ENCODE measurements at places on chromosomes 11 and 22.

DNA sequence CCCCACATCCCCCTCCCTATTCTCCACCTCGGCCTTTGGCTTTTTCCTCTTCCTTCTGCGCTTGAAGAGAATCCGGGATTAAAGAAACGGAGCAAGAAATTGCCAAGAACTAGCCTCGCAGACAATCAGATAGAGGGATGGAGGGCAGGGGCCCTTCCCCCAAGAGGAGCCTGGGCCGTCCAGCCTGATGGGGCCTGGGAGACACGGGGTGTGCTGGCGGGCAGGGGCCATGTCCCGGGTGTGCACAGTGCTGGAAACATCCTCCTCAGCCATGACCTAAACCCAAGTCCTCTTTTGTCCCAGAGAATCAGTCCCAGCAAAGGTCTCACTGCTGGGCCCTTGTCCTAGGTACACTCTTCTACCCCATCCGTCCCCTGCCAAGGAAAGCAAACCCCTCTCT is 47.7 kb upstream of the LMO1 start:
- DNase-seq = no peak

GRCh38 chr11:134517115-134517514 is 105.1 kb upstream of the B3GAT1 start:
- no peak for DNase-seq

GRCh38 chr11:67429722-67430121 is 1.4 kb downstream of the RPS6KB2 start:
- DNase-seq = no peak

GRCh38 chr11:40328890-40329614 is 1130.4 kb downstream of the LRRC4C start:
- no peak for DNase-seq

DNA sequence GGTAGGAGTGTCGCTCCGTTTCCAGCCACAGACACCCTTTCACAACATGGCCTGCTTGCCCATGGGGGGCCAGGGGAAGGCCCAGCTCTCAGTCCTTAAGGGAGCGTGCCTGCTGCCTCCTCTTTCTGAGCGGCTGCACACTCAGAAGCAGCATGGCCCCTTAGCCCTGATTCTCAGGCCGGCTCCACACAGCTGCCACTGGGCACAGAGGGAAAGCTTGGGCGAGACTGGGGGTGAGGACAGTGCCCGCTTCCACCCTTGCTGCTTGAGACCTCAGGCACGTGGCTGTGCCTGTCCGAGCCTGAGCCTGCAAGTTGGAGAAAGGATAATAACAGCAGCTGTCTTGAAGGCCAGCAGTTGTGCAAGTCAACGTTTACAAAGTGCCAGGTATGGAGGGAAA is 416.3 kb downstream of the SHANK2 start:
- no peak for DNase-seq

DNA sequence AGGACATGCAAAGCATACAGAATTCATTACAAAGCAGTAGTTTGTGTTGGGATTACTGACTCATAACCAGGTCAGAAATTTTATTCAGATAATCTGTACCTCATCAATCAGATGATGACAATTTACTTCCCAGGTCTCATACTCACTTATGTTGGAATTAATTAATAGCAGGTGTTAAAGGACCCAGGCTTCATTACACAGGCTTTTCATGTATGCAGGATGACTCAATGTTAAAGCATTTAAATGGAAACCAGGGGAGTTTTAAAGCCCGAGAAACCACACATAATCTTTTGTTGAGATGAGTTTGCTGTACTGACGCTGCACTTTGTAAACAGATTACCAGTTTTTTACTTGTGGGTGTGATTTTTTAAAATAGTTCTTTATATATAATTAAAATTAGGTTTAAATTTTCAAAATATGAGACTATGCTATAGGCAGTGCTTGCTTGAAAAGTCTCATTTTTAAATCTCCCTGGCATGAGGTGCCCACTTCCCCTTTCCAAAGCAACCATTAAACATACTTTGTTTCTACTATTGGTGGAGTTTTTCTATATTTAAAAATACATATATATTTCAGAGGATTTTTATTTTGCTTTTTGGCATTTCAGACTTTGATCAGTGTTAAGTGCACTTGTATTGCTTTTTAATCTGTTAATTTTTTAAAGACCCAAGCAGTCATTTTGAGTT is 41.0 kb downstream of the CEP57 start:
- no peak for DNase-seq

GRCh38 chr11:100939571-100939970 is 190.0 kb downstream of the PGR start:
- no peak for DNase-seq

DNA sequence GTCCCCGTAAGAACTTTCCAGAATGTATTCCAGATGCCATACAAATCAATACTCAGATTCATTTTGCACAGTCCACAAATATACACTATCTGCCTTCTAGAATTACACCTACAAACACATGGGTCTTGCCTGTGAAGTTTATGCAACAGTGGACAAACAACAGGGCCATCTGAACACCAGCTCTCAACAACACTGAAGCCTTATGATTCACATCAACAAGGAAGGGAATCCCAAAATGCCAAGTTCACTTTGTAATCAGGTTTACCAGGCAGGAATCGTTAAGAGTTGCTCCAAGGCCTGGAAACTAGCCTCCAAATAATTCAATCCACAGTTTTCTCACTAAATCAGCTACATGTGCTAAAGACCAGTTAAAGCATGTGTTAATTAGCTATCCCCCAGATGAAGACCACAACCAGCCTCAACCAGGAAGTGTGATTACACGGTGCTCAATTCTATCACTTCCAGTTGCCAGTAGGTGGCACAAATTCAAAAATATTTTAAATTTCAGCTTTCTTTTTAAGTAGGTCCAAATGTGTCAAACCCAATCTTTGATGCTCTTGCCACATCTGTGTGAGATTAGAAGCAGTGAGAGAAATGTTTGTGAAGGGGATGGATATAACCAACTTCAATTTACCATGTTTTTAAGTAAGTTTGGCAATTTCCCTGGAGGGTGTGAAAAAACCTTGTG is 139.1 kb upstream of the BDNF start:
- DNase-seq = no peak

GRCh38 chr11:65224930-65225278 is 36.9 kb upstream of the POLA2 start:
- DNase-seq = no peak

GRCh38 chr11:2123628-2123960 is 15.6 kb downstream of the IGF2 start:
- DNase-seq = no peak

GRCh38 chr22:45907378-45907777 is 69.6 kb downstream of the WNT7B start:
- DNase-seq = no peak

DNA sequence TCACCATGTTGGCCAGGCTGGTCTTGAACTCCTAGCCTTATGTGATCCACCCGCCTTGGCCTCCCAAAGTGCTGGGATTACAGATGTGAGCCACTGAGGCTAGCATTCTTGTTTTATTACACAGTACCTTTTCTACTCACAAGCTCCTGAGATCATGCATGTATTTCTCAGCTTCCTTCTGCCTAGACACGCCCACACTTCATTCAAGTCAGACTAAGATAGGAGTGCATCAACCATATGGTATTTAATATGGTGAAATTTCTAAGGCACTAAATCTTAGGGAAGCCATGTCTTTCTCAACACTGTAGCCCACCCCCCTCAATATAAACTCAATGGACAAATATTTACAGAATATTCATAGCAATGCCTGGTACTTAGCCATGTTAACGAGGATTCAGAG is 62.1 kb downstream of the SLC25A17 start:
- DNase-seq = no peak

DNA sequence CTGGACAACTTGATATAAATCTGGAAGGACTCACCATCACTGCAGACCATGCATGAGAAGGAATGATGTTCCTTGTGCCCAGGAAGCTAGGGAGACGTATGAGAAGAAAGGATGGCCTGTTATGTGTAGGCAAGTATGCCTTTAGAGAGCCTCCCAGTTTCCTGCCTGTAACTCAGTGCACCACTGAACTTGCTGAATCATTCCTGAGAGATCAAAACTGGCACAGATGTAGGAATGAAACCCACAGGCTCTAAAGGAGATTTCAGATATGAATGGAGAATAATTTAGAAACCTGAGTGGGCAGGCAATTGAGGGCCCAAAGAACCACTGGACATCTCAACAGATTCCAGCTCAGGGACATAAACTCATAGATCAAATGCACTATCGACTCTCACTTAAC is 38.4 kb upstream of the PRSS23 start:
- no peak for DNase-seq

GRCh38 chr11:43951231-43951630 is 8.8 kb downstream of the C11orf96 start:
- DNase-seq = no peak

DNA sequence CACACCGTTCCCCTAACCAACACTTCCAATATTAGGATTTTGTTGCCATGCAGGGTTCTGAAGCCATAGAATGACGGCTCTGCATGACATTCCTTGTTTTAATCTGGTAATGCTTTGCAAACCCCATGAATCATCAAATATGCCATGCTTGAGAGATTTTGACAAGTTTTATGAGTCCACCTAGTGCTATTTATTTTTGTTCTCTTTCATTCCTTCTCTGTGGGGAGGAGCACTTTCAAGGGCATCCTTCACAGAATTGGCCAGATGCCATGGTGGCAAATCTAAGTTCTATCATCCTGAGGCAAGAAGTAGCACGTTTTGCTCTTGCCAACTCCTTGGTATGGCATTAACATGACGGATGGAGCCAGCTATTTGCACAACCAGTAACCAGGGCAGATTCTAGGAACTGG is 268.4 kb downstream of the FAM76B start:
- no peak for DNase-seq

DNA sequence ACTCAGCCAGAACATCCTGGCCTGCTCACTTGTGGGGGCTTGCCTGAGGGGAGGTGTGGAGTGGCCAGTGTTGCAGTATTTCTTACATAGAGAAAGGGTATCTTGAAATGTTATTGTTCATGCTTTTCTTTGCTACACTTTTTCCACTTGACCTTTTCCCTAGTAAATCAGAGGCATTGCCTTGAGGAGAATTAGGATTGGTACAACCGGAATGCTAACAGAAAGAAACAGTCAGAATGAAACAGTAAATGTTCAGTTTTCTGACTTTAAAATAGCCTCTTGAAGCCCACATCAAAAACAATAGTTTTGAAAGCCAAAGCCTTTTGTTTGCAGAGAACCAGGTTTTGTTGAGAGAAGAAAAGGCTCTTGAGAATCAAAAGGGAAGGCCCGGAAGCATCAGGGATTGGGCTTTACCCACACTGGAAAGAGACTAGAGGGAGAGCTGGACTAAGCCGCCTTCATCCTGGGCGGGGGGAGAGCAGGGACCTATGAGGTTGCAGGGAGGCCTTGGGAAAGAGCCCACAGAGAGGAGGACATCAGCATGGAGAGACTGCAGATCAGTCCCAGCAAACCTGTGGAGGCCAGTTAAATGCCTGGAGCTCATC is 12.4 kb downstream of the ADM start:
- DNase-seq = no peak

DNA sequence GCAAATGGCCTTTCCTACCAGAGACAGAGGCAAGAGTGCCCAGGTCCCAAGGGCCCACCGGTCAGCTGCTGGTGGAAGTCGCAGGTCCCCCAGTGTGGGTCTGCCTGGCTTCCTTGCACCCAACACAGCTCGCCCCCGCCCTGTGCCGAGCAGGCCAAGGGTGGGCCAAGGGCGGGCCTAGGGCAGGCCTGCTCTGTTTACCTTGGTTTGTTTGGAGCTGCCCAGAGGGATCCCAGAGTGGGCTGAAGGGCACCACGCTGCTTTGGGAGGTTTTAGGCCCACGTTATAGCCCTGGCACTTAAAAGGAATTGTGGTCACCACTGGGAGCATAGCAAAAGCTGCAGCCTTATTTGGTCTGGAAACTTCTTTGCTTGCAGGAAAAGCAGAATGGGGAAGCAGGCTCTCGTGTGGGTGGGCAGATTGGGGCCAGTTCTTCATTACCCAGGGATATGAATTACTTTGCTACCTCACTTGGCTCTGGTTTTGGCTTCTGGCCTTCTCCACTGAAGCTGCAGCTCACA is 38.0 kb downstream of the MRGPRD start:
- DNase-seq = no peak

DNA sequence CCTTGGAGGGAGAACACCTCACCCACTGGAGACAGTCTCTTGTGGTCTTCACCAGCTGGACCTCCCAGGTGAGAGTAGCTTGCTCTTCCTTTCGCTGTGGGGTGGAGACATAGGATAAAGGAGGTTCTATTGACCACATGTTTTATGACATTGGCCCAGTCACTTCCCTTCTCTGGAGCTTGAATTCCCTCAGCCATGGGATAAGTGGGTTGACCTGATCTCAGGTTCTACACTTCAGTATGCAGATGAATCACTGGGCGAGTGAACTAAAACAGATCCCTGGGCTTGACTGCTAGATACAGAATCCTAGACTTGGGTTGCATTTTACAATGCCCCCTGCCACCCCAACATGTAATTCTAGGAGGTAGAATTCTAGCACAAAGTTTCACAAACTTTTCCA is 54.8 kb upstream of the PRSS23 start:
- DNase-seq = no peak

DNA sequence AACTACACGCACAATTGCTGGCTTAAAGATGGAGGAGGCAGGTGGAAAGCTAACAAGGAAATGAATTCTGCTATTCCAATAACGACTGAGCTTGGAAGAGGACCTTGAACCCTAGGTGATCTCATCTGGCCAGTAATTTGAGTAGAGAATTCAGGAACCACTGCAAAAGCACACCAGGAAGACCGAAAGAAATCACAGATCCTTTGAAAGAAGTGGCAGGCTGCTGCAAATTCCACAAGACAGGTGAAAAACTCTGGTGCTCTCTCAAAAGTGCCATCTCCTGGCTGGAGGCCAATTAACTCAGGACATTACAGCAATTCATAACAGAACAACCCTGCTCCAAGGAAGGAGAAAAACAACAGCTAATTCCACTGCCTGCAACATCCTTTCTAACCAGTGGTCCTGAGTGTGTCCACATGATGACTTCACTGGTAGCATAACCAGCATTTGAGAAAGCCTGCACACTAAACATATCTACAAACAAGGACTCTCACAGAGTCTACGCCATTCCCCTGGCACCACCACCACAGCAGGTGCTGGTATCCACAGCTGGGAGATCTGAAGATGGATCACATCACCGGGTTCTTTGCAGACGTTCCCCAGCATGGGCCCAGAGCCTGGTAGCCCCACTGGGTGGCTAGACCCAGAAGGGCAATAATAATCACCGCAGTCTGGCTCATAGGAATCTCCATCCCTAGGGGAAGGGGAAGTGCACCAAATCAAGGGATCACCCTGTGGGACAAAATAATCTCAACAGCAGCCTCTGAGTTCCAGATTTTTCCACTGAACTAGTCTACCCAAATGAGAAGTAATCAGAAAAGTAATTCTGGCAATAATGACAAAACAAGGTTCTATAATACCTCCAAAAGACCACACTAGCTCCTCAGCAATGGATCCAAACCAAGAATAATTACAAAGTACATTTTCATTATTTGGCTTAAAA is 44.9 kb upstream of the CLTCL1 start:
- no peak for DNase-seq

GRCh38 chr11:10784232-10785145 is 24.2 kb downstream of the EIF4G2 start:
- no peak for DNase-seq
